ENCODE measurements at places on chromosomes 5 and 9. TPM values are rescaled to one million over a fixed set of nuclear protein-coding genes. Genes with fewer than 3 reads are reported as not detected.

The PCDHGC3 gene
- polyA plus RNA-seq: 72.1 TPM

The ORM2 gene
- polyA plus RNA-seq: not detected

The C5orf24 gene
- polyA plus RNA-seq: 31.1 TPM

The SPEF2 gene
- polyA plus RNA-seq: 1.2 TPM

The IRX2 gene
- polyA plus RNA-seq: 1.1 TPM

The HACD4 gene
- 1.5 TPM for polyA plus RNA-seq

The ADAMTS12 gene
- 27.3 TPM for polyA plus RNA-seq

The TMEM215 gene
- polyA plus RNA-seq: not detected

The FIBCD1 gene
- polyA plus RNA-seq: 12.2 TPM

The OR1Q1 gene
- not detected for polyA plus RNA-seq

The SUSD3 gene
- polyA plus RNA-seq: 1.5 TPM

The CD14 gene
- polyA plus RNA-seq: 0.19 TPM

The KCTD16 gene
- 0.43 TPM for polyA plus RNA-seq

The ROPN1L gene
- 0.50 TPM for polyA plus RNA-seq

The PLAC8L1 gene
- 0.27 TPM for polyA plus RNA-seq

The MORN5 gene
- not detected for polyA plus RNA-seq

The FYB1 gene
- polyA plus RNA-seq: not detected

The KIF24 gene
- polyA plus RNA-seq: 1.1 TPM

The HNRNPA0 gene
- 12.9 TPM for polyA plus RNA-seq

The LHFPL2 gene
- 5.0 TPM for polyA plus RNA-seq

The ENHO gene
- not detected for polyA plus RNA-seq

The PALM2AKAP2 gene
- 3.2 TPM for polyA plus RNA-seq

The PTGS1 gene
- 38.3 TPM for polyA plus RNA-seq

The ALG2 gene
- 35.1 TPM for polyA plus RNA-seq

The SPATA31C2 gene
- not detected for polyA plus RNA-seq

The AHRR gene
- 37.1 TPM for polyA plus RNA-seq

The PCDH12 gene
- polyA plus RNA-seq: 0.02 TPM

The JAKMIP2 gene
- polyA plus RNA-seq: not detected

The CACNA1B gene
- 0.02 TPM for polyA plus RNA-seq

The CCDC127 gene
- polyA plus RNA-seq: 3.2 TPM

The GLRA1 gene
- not detected for polyA plus RNA-seq

The MRPS2 gene
- polyA plus RNA-seq: 142 TPM

The SNCAIP gene
- 15.3 TPM for polyA plus RNA-seq

The NDUFB6 gene
- polyA plus RNA-seq: 55.9 TPM

The CCNO gene
- polyA plus RNA-seq: 0.14 TPM

The SQSTM1 gene
- 201 TPM for polyA plus RNA-seq

The RNF180 gene
- not detected for polyA plus RNA-seq

The OR2Y1 gene
- polyA plus RNA-seq: not detected

The IL5 gene
- polyA plus RNA-seq: not detected

The C7 gene
- 1.4 TPM for polyA plus RNA-seq

The SLC25A25 gene
- polyA plus RNA-seq: 19.1 TPM

The DIMT1 gene
- polyA plus RNA-seq: 22.3 TPM

The PCDHB15 gene
- polyA plus RNA-seq: 0.17 TPM

The FBXW2 gene
- polyA plus RNA-seq: 43.5 TPM

The INSL4 gene
- polyA plus RNA-seq: 0.03 TPM

The FAM163B gene
- not detected for polyA plus RNA-seq

The HTR1A gene
- not detected for polyA plus RNA-seq

The N4BP3 gene
- 0.14 TPM for polyA plus RNA-seq

The HRH2 gene
- polyA plus RNA-seq: not detected

The LAMC3 gene
- polyA plus RNA-seq: not detected

The FBN2 gene
- polyA plus RNA-seq: 26.7 TPM

The UGT3A1 gene
- not detected for polyA plus RNA-seq

The ACTBL2 gene
- 0.29 TPM for polyA plus RNA-seq

The TMEM252 gene
- not detected for polyA plus RNA-seq

The REEP2 gene
- polyA plus RNA-seq: 17.1 TPM

The MTMR12 gene
- 10.2 TPM for polyA plus RNA-seq

The MLLT3 gene
- polyA plus RNA-seq: 10.0 TPM

The PTCH1 gene
- 5.0 TPM for polyA plus RNA-seq

The AGXT2 gene
- polyA plus RNA-seq: not detected

All from IMR-90 (cell line).